ENCODE measurements at places on chromosomes 4 and X. TPM values are rescaled to one million over a fixed set of nuclear protein-coding genes. Genes with fewer than 3 reads are reported as not detected.

Gene USP38
- 18.6 TPM for total RNA-seq

- DNase-seq: no peak
Measured at GRCh38 chr4:27000820-27001219, 140.2 kb downstream of the STIM2 start.

- no peak for DNase-seq
Measured at GRCh38 chr4:168999809-169000208, 10.2 kb downstream of the CBR4 start.

Gene SLIT2
- 10.2 TPM for total RNA-seq

Gene GNRHR
- not detected for total RNA-seq

GRCh38 chrX:675279-675954 lies 44.8 kb downstream of the SHOX start:
- DNase-seq: no peak

Gene BCLAF3
- 6.5 TPM for total RNA-seq

- no peak for DNase-seq
Measured at GRCh38 chrX:17167915-17168314, 207.1 kb upstream of the NHS start.

GRCh38 chr4:2009651-2010233 lies 968 bp upstream of the NELFA start:
- DNase-seq: peak; percentile 74

DNA sequence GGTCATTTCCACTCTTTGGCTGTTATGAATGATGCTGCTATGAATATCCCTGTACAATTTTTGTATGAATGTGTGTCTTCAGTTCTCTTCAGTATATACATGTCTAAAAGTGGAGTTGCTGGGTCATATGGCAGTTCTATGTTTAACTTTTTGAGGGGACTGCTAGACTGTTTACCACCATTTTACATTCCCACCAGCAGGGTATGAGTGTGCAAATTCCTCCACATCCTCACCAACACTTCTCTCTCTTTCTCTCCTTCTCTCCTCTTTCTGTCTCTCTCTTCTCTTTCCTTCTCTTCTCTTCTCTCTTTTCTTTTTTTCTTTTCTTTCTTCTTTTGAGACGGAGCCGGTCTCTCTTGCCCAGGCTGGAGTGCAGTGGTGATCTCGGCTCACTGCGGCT lies 7.8 kb downstream of the WWC2 start:
- DNase-seq: no peak

DNA sequence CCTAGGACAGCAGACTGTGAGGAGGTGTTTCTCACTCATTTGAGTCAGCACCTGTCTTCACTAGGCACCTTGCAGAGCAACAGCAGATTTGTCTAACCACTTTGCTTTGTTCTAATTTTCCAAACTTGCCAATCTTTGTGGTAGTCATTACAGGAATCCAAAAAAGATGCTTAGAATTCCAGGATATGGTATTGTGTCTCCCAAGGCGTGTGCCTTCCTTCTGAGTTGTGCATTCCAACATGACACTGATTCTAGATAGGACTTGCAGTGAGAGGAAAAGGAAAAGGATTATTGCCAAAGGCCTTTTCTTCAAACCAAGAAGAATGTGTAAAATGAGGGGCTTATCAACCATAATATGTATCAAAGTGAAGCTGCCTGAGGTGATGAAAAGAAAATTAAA lies 126.2 kb downstream of the MAPK10 start:
- DNase-seq: no peak

Gene RRH
- not detected for total RNA-seq

Gene CT45A7
- total RNA-seq: not detected

DNA sequence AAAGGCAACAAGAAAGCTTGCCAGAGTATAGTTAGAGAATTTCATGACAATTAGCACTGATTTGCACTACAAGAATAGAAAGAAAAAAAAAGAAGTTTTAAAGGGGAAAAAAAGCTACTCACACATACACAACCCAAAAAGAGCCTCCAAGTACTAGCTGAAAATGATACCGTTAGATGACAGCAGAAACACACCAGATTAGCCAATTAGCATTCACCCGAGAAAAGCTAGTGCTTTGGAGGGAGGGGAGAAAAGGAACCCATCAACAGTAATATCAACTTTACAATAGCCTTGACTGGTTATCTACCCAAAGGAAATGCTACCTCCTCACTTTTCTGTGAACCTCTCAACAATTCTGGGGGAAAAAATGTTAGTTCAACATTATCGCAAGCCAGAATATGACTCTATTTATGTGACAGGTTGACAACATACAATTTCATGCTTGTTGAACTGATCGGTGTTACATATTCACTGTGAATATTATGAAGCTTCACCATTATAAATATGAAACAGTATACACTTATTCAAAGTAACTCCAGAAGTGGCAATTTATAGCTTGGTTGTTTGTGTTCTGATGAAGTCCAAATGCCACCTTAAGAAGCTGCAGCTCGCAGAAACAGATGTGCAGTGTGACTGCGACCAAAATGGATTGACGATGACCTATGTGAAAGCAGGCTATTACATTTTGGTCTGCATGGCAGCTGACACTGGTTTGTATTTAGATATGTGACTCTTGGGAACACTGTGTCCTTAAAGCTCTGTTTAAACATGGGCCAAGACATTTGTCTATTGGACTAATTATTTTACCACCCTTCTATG lies 15.9 kb downstream of the PPARGC1A start:
- no peak for DNase-seq

DNA sequence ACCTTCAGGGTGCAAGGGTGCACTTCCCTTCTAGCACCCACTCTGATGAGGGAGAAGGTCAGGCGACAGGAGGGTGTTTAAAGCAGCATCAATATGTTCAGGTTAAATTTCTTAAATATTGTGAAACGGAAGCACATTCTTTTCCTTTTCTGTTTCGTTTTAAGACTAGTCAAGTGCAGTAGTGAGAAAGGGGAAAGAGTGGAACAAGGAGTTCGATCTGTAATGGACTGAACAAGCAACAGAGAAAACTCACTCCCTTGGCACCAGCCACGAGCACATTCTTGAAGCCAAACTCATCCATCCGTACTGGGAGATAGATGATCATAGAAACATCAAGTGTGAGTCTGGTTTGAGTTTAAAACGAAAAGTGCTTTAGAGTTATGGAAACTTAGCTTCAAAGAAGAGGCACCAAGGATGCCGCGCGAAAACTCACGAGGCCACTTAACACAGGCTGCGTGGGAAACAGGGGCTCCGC lies 815 bp downstream of the FAM53A start:
- DNase-seq: no peak

DNA sequence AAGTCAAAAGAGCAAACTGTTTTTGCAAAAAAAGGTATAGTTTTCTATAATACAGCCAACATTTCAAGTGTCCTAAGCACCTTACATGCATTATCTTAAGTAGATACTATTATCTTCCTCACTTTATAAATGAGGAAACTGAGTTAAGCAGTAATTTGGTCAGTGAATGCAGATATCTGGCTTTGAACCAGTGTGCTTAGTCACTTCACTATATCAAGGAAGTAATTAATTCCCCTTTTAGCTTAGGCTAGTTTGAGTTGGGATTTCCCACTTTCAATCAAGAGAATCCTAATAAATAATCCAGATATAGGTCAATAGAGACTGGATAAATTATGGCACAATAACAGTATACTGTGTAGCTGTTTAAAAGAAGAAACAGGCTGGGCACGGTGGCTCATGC lies 14.8 kb downstream of the SPINK2 start:
- DNase-seq: no peak

Gene MAGEE2
- not detected for total RNA-seq

Gene NOX1
- not detected for total RNA-seq

Gene ERVMER34-1
- 4.5 TPM for total RNA-seq

DNA sequence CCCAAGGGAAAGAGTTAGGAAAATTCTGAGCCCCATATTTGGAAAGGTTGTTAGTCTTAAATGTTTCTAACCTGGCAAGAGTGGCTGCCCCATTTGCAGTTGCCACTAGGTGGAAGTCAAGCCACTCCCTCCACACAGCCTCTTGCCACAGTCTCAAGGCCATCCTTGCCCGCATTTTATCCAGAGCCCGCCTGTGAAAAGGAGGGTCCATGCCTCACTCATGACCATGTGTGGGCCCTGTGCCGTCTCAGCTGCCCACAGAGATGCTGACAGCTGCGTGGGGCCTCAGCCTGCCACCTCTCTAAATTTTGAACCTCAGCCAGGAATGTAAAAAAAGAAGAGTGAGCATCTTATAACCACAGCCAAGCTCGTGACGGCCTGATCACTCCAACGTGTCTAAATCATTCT lies 201.5 kb upstream of the FAM241A start:
- DNase-seq: no peak

- peak; percentile 46 for DNase-seq
Measured at GRCh38 chrX:133414406-133415275, 648 bp downstream of the GPC4 start.

GRCh38 chrX:23194885-23195554 lies 139.6 kb upstream of the PTCHD1 start:
- DNase-seq: no peak

Gene NHS
- 1.2 TPM for total RNA-seq

Gene ZNF732
- not detected for total RNA-seq

Gene USP51
- total RNA-seq: 1.6 TPM

Gene ARR3
- total RNA-seq: not detected

GRCh38 chrX:47278691-47279090 lies 45.9 kb downstream of the USP11 start:
- DNase-seq: no peak

DNA sequence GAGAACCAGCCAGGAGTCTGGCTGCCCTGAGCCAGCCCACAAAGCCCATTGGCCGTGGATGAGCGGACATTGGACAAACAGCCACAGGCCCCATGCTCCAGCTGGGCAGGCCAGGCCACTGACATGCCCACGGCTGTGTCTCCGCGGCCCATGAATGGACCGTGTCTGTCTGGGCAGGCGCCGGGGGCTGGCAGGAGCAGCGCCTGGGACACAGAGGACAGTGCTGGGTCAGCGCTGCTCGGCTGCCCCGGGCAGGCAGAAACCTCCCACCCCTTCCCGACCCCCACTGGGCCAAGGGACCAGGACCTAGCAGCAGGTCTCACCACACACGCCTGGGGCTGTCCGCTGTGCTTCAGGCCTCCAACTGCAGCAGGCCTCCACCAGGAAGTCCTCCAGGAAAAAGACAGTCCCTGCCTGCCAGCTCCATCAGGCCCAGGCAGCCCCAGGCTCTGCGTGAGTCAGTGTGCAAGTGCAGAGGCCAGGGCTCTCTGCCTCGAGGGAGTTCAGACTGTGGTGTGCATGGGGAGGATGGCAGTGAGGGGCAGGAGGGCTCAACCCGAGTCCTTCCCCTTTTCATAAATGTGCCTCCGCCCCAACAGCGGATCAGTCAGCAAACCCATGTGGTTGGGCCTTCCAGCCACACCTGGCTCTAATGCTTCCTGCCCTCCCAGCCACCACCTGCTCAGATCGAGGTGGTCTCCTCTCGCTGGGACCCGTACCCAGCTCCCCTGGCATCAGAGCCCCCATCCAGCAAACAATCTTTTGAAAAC lies 17.2 kb upstream of the FGFR3 start:
- DNase-seq: no peak

GRCh38 chrX:46341767-46342322 lies 203.4 kb downstream of the ZNF674 start:
- DNase-seq: no peak

DNA sequence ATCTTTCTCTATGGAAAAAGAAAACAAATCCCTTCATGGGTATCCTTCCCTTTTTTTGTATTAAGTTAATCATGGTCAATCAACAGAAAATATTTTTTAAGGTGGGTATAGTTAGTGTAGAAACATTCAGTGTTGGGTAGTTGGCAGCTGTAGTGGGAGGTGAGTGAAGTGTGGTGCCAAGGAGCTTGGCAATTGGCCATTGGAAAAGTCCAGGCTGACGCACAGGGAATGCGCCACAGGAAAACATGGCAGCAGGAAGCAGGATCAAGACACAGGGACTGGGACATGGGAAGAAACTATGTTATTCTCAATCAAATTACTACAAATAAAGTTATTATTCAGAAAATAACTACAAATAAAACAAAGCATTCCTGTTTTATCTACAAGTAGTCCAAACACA lies 20.0 kb downstream of the PALLD start:
- DNase-seq: peak; percentile 44

DNA sequence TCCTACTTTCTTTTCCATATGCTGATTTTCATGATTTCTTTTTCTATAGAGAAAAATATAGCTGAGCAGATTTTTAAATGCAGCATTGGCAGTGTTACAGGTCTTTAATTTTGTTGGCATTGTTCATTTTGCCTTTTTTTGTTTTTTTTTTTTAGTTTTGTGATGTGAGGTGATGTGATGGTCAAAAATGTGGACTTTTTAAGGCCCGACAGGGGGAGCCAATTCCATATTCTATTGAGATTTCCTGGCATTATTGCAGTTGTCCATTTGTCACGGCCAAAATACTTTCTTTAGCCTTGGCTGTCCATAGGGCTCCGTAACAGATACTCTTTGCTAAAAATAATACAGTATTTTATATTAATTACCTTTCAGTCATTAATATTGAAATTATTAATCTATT lies 47.8 kb downstream of the SLIT2 start:
- no peak for DNase-seq

Gene GPRASP1
- 3.8 TPM for total RNA-seq

DNA sequence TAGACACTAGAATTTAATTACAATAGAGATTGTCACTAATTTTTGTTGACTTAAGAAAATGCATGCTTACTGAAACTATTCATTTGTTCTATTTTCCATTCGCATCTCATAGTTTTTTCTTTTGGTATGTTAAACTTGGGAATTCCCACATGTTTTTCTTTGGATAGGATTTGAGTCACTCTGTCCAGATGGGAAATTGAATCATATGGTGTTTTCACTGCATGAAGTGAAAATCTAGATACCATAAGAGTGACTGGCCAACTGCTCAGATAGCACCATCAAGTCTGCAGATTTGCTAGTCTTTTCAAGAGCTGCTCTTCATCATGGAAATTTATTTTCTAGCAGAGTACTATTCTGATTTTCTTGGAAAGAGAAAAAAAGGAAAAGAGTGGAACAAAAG lies 172.6 kb downstream of the FAM47B start:
- no peak for DNase-seq

GRCh38 chr4:129415004-129415403 lies 319.1 kb downstream of the C4orf33 start:
- no peak for DNase-seq

DNA sequence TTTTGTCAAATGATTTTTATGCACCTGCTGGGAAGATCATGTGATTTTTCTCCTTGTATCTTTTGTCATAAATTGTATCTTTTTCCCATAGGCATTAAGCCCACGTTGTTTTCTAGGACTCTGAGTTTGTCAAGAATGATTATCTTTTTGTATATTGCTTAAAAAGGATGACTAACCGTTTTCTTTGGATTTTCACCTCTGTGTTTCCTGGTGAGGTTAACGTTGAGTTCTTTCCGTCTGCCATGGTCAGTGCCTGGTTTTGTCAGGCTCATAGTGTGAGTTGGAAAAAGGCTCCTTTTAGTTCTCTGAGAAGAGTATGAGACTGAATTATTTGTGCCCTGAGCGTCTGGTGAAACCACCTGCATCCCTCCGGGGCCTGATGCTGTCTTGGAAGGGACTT lies 21.9 kb downstream of the PCGF3 start:
- peak; percentile 12 for DNase-seq

Gene CDKL5
- total RNA-seq: 8.5 TPM

- DNase-seq: no peak
Measured at GRCh38 chrX:36160081-36160480, 240.5 kb downstream of the CFAP47 start.

Gene ZBED1
- total RNA-seq: 75.7 TPM
